Fibroblast of upper back skin (primary cell): ENCODE measurements at places on chromosomes 4 and X.
A peak's percentile ranks its signal among the peaks of the same experiment; 100 is the strongest.

GRCh38 chr4:40323866-40324265 is 11.3 kb upstream of the CHRNA9 start:
- DNase-seq: no peak

GRCh38 chrX:1418901-1419544 is 27.1 kb upstream of the SLC25A6 start:
- DNase-seq: no peak

- peak; percentile 67 for DNase-seq
These were observed 21.2 kb upstream of the SLC25A31 start for GRCh38 chr4:127708985-127709384.

DNA sequence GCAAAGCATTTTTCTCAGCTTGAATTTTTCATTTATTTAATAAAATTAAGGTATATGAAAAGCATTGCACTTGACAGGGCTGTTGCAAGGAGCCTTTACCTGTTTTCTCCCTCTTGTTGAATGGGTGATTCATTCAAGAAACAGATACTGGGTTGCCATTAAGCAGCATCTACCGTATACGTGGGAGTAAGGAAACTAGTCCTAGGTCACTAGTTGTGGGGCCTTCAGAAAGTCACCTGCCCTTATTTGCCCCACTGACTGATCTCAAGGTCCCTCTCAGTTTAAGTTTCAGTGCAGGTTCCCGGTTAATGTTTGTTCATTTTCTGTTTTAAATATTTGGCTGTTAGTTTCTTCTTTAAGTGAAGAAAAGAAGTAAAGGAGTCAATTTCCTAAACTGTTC is 34.0 kb downstream of the LHFPL1 start:
- DNase-seq: no peak

GRCh38 chrX:38890963-38891362 is 89.7 kb downstream of the MID1IP1 start:
- DNase-seq: no peak

DNA sequence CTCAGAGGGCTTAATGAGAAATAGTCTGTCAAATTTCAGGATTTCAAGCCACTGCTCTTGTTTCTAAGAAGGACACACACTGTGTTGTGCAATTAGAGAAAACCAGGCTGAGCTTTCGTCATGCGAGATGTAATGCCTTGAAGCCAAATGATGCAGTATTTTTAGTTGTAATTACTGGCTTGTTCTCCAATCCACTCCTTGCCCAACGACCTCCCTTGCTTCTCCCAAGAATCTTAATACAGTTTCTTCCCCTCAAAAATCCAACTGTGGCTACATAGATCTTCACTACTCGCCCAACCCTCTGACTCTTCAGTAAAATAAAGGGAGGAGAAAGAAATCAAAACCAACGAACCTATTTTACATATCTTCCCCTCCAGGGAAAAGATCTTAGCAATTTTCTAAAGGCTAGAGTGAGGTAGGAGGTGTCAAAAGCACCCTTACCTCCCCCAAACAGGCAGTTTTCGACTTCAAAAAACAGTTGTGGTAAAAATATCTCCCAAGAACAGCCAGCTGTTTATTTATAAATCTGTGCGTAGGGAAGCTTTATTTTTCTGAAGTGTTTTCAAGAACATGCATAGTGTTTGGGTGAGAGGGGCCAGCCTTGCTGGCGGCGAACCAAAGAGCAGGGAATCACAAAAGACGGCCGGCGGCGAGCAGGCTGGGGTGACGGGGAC is 68.7 kb downstream of the MGST2 start:
- DNase-seq: peak; percentile 36

DNA sequence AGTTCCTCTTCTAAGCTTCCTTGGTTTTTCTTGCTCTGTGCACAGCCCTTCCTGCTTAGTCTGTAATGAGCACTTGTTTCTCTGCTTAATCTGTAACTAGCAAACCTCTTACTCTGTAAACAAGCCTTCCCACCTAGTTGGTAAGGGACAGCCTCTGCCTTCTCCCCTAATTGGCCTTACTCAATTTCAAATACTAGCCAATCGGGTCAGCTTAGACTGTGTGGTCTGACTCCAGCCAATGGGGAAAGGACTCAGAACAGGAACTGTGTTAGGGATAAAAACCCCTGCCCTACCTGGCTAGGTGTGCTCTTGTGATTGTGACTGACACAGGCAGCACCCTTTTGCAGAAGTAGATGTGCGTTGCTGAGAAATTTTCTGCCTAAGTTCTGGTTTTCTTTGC is 136.5 kb upstream of the AADAT start:
- DNase-seq: no peak

- no peak for DNase-seq
These were observed 17.2 kb upstream of the FGFR3 start for GRCh38 chr4:1775731-1776500.

GRCh38 chrX:132501606-132502005 is 12.8 kb upstream of the MBNL3 start:
- no peak for DNase-seq

DNA sequence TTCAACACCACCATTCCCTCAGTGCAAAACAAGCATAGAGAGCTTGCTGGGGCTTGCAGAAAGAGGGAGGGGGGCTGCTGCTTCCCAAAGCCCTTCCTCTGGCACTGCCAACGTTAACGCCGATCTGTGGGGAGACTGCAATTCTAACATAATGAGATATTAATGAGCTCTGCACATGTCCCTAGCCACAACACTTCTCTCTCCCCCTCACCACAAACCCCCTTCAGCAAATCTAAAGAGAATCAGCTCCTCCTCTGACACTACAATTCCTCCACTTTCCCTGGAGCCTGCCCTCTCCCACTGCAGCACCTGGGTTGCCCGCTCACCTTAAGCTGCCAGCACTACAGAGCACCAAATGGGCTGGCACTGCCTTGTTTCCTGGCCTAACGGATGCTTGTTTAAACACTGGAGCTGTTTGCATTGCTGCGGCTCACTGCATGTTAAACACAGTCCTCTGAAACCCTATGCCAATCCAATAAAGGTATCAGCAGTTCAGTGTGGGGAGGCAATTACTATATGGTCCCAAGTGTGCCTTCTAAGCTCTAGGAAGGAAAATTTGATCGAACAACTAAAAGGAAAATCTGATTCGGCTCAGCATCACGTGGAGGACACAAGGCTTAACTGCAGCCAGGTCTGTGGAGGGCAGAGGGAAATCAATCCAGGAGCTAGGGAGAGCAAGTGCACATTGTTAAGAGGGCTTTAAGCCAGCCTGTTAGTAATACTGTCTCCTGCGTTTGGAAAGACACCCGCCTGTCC is 232.4 kb downstream of the MAML3 start:
- DNase-seq: no peak

DNA sequence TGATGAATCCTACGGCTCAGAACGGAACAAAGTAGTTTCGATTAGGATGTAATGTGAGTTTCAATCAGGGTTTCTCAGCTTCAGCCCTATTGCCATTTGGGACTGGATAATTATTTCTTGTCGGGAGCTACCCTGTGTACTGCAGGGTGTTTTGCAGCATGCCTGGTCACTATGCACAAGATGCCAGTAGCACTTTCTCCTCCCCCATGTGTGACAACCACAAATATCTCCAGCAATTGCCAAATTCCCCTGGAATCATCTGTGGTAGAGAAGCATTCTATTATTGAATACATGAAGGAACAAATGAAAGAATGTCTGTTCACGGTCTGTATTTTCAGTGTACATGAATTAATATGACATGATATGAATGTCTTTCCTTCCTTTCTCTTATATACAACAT is 782.9 kb upstream of the FTHL17 start:
- no peak for DNase-seq

DNA sequence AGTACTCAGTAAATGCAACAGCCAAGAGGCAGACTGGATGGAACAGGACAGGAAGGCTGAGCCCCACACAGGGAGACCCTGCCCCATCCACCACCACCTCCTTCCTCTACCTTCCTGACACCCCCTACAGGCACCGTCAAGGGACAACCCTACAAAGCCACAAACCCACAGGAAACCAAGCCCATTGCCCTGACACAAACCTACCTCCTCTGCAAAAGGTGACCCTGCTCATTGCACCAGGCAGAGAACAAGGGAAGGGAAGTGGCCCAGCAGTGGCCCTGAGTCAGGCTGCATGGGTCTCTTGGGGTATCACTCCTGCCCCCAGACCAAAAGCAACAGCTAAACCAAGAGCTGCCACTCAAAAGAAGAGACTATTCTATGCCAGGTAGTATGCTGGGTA is 21.0 kb downstream of the JAKMIP1 start:
- DNase-seq: no peak

GRCh38 chr4:101153653-101154052 is 193.7 kb downstream of the PPP3CA start:
- DNase-seq: no peak

GRCh38 chrX:154890990-154891639 is 5.0 kb downstream of the F8A1 start:
- peak; percentile 3 for DNase-seq

DNA sequence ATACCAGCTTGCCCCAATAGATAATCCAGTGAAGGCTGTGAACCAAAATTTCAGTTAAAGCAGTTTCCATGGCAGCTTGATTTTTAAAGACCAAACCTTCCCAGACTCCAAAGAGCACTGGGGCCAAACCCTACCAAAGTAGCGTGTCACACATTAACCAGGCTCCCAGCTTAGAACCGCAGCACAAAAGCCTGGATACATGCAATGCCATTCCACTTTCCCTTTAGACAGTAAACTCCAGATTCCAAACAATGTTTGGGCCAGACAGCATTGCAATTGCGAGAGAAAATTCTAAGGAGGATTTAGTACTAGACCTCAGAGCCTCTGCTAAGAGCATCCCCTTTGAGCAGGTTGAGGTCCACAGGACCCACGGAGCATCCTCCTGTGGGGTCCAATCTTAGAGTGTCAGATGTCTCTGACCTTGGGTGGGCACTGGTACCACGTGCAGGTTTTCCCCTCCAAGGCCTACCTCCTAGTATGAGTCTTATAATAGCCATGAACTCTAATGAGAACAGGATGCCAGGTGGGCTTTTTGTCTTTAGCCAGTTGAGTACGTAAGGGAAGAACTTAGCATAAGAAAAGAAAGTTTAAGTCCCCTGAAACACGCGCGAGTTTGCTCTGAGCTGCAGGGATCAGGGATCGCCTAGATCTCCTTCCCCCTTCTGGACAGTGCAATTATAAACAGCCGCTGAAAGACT is 38.8 kb downstream of the MGARP start:
- DNase-seq: no peak

GRCh38 chr4:54402880-54403480 is 173.9 kb downstream of the PDGFRA start:
- no peak for DNase-seq

DNA sequence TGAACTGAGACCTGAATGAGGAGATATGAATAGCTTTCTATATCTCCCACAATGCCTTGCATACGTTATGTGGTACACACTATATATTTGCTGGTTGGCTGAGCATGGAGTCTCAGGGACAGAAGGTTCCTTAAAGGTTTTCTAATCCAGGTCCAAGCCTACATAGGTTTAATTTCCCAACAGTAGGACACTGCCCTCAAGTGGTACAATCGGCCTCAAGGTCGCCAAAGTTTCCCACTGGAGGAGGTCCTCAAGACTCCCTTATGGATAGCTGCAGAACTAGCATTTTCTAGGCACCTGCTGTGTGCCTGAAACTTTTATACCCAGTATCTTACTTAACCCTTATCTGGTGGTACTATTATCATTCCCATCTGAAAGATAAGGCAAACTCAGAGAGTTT is 21.0 kb upstream of the EFNB1 start:
- DNase-seq: no peak

- no peak for DNase-seq
These were observed 108.7 kb upstream of the LIMCH1 start for GRCh38 chr4:41429280-41429669.

DNA sequence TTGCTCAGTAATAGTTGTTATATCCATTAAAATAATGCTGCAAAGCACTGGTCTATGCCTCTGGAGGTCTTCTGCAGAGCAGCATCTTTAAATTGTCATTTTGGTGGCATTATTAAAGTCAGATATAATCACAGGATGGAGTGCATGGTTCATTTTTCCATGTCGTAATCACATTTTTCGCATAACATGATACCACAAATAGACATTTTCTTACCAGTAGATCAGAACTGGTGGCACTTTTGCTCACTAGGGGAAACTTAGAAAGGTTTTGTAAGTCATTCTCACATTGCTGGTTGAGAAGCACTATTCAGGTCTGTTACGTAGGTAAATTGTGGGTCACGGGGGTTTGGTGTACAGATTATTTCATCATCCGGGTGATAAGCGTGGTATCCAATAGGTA is 484.5 kb upstream of the PRKX start:
- no peak for DNase-seq

GRCh38 chr4:164949448-164950143 is 27.9 kb downstream of the TRIM61 start:
- DNase-seq: no peak

DNA sequence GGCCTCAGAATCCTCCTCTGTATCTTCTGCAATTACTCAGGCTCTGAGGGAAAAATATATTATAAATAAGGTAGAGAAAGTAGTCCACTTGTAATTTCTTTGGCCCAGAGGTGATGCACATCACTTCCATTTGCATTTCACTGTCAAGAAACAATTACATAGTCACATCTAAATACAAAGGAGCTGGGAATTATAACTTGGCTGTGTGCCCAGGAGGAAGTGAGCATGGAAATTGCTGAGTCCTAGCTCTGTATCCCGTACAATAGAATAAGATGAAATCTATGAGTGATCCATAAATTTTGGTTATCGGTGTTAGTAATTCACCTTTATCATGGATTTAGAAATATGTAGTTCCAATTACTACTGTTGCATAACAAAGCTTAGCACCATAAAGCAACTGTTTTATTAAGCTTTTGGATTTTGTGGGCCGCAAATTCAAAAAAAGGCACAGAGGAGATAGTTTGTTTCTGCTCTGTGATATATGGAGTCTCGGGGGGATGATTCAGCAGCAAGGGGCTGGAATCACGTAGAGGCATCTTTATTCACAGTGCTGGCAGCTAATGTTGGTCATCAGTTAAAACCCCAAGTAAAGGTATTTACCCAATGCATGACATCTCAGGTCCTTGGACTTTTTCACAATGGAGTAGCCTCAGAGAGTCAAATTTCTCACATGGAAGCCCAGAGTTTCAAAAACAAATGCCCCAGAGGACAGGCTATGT is 241.4 kb upstream of the GALNT7 start:
- DNase-seq: no peak

DNA sequence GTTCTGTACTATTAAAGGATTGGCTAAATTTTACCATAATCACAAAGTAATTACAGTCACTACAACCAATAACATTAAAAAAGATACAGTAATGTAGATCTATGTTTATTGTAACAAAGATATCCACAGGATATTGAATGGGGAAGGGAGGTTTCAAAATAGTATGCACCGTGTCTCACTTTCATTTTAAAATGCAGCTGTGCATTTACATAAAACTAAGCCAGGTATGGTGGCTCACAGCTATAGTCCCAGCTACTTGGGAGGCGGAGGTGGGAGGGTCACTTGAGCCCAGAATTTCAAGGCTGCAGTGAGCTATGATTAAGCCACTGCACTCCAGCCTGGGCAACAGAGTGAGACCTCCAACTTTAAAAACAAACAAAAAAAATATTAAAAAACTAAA is 8.5 kb downstream of the SRP72 start:
- DNase-seq: no peak

- DNase-seq: no peak
These were observed 1.6 kb downstream of the FAT4 start for GRCh38 chr4:125316401-125316790.

- DNase-seq: no peak
These were observed 56.9 kb downstream of the OTC start for GRCh38 chrX:38409289-38409688.

- DNase-seq: no peak
These were observed 853.4 kb downstream of the STIM2 start for GRCh38 chr4:27714073-27714472.

GRCh38 chrX:122269243-122269781 is 914.8 kb upstream of the GRIA3 start:
- peak; percentile 56 for DNase-seq

- peak; percentile 17 for DNase-seq
These were observed 275.0 kb upstream of the CLNK start for GRCh38 chr4:10959586-10959985.
